Activated CD8-positive, alpha-beta memory T cell treated with anti-CD3 and anti-CD28 coated beads for 24 hours (primary cell): ENCODE measurements at places on chromosomes 12 and 14.

- peak; percentile 71 for DNase-seq
Observed at GRCh38 chr12:54378796-54379397, 5.6 kb downstream of the ZNF385A start.

- peak; percentile 33 for DNase-seq
Observed at GRCh38 chr12:109734219-109735000, 20.8 kb downstream of the FAM222A start.

GRCh38 chr14:89616852-89617341, 199.9 kb upstream of the FOXN3 start:
- DNase-seq = no peak

DNA sequence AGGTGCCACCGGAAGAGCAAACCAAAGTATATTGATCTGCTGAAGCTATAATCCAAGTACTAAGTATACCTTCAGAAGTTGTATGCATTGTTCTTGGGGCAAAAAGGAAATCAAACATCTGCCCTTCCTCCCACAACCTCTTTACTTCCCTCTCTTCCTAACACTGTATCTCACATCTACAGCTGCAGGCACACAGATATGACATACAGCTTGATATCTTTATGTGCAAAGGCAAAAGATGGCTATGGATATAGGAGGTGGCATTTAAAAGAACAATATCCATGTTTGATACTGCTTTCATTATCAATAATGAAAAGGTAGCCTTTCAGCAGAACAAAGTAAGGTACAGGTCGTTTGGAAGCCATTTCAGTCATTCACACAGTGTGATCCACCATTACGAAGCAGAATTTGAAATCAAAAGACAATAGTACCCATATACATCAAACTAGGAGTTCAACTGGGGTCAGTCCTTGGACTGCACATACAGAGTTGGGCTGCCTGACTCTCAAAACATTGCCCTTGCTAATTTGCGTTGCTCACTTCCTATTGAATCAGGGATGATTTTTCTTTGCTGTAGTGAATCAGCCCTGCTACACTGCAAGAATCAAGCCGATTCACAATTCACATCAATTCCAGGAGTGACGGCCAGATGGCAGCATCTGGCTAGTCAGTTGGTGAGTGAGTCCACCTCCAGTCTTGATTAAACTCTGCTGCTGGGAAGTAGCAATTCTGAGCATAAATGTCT, 8.9 kb downstream of the ANG start:
- peak; percentile 83 for DNase-seq

- no peak for DNase-seq
Observed at GRCh38 chr12:108686780-108687179, 44.5 kb downstream of the CORO1C start.

GRCh38 chr14:81400202-81400678, at the start of gene STON2:
TSS of gene STON2 (minus strand) at chr14:81400324. CDS start at chr14:81398382, 1,942 bp downstream.
- DNase-seq = no peak

DNA sequence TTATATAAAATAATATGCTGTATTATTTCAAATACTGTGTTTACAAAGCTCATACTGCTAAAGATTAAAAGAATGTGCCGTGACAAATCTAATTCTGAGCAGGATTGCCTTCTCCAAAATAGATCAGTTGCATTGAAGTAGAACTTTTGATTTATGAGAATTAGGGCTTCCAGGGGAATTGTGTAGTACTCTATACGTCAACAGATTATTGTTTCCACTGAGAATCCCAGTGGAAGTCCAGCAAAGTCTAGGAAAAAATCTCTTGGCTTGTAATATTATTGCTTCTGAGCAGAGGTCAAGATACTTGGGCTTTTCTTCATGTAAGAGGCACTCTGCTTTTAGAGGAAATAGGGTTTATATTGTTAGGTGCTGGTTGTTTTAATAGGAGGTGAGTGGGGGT, 133.9 kb downstream of the TRHDE start:
- DNase-seq = no peak

DNA sequence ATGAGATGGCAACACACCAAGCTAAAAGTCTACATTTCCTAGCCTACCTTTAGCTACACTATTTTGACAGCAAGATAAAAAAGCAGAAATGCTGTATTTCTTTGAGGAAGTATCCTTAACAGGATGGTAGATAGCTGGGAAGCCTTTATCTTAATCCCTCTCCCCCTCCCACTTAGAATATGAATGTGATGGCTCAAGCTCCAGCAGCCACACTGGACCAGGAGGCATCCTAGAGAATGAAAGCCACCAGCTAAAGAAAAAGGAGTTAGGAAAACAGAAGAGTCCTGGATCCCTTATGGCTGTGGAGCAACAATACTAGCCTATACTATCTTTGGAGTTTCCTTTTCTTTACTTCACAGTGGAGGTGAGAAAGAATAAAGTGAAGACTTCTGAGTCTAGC, 15.1 kb downstream of the NAP1L1 start:
- no peak for DNase-seq

DNA sequence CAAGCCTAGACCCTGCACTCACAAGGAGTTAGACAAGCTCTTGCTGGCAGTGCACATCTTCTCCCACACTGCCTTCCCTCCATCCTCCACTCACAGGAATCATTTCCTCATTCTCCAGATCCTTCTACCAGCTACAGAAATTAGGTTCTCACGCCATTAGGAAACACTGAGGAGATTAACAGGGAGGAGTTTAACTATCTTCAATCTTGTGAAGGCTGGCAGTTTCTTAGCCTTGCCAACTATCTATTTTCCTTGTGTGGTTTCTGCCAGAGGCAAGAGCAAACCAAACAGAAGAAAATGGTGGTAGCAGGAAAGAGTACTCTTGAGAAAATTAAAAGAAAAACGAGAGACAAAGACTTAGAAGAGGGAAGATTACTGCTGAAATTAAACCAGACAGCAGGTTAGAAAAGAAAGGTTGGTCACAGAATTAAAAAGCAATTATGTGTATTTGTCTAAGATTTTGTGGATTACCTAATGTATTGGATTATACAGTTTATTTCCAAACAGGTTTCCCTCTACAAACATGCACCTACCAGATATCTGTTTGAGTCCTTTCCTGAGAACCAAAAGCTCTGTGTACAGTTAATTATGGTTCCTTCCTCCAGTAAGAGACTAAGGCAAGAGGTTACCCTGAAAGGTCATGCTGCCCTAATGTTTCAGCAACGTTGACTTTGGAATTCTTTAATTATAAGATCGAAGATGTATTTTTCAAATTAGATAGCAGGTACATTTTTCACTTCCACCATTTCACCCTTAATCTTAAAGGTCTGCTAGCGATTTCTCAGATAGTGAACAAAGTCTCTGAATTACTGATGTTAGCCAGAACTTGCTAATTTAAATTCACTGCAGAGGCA, 5.0 kb downstream of the RERG start:
- no peak for DNase-seq

GRCh38 chr14:89418452-89418851, 1.4 kb upstream of the FOXN3 start:
- peak; percentile 68 for DNase-seq

GRCh38 chr12:1635301-1636095, 6.5 kb downstream of the WNT5B start:
- no peak for DNase-seq

GRCh38 chr12:56661979-56662638, 16.3 kb upstream of the ATP5F1B start:
- DNase-seq = no peak

- DNase-seq = no peak
Observed at GRCh38 chr12:126891789-126892188, 1375.2 kb upstream of the TMEM132C start.

DNA sequence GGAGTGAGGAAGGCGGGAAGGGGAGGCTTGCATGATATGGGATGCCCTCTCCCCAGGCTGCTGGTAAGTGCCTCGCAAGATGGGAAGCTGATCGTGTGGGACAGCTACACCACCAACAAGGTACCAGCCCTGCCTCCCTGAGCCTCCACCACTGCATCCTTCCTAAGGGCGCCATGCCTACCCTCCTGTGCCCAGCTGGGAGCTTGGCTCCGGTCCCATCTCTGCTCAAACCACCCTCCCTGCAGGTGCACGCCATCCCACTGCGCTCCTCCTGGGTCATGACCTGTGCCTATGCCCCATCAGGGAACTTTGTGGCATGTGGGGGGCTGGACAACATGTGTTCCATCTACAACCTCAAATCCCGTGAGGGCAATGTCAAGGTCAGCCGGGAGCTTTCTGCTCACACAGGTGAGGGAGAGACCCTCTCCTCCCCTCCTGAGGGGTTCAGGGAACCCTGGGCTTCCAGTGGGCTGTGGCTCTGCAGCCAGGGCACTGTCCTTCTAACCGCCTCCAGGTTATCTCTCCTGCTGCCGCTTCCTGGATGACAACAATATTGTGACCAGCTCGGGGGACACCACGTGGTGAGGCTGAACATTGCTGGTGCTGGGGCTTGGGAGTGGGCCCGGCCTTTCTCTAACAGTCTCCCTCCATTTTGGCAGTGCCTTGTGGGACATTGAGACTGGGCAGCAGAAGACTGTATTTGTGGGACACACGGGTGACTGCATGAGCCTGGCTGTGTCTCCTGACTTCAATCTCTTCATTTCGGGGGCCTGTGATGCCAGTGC, 2.6 kb downstream of the GNB3 start:
- no peak for DNase-seq

GRCh38 chr12:8549381-8549780, 8.7 kb upstream of the CLEC4E start:
- DNase-seq = no peak

- no peak for DNase-seq
Observed at GRCh38 chr14:25026476-25027137, 23.3 kb downstream of the STXBP6 start.

GRCh38 chr14:68633131-68633991, 159.5 kb downstream of the ZFP36L1 start:
- DNase-seq = peak; percentile 52

- DNase-seq = no peak
Observed at GRCh38 chr12:24788886-24789285, 160.0 kb downstream of the BCAT1 start.

DNA sequence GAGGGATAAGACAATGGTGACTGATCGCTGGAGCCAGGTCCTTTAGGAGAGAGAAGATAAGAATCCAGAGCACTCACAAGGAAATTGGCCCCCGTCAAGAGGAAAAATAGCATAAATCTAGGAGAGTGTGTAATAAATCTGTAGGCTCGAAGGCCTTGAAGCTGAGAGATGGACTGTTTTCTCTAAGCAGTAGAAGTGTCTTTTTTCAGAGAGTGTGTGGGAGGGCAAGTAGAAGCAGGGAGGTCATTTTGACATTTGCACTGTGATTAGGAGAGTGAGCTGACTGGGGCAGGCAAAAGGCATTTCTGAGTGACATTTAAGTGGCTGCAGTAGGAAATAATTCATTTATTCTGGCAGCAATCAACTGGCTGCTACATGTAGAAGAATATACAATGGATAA, 78.0 kb upstream of the DDHD1 start:
- DNase-seq = no peak

- DNase-seq = no peak
Observed at GRCh38 chr14:88256997-88257950, 65.8 kb downstream of the KCNK10 start.

GRCh38 chr12:9700606-9700956, 31.1 kb downstream of the CLEC2D start:
- DNase-seq = no peak

GRCh38 chr12:51871918-51872688, 15.8 kb upstream of the ANKRD33 start:
- DNase-seq = no peak

DNA sequence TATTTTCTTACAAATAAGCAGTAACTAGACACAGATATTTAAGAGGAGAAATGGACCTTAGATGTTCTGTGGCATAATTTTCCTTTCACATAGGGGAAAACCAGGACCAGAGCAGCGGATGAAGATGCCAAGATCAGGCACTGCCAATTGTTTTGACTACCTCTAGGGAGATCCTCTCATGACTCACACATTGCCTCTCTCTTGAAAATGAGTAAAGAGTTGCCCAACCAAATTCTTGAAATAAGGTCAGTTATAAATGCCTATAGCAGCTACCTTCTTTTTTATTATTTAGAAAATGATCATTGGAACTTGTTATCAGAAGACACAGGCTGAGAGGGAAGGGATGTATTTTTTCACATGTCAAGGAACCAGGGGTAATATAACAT, 263.4 kb upstream of the PLEKHG7 start:
- no peak for DNase-seq

- no peak for DNase-seq
Observed at GRCh38 chr12:67758521-67758920, 110.0 kb downstream of the DYRK2 start.

GRCh38 chr14:75807667-75808360, 146.8 kb downstream of the TTLL5 start:
- DNase-seq = no peak

DNA sequence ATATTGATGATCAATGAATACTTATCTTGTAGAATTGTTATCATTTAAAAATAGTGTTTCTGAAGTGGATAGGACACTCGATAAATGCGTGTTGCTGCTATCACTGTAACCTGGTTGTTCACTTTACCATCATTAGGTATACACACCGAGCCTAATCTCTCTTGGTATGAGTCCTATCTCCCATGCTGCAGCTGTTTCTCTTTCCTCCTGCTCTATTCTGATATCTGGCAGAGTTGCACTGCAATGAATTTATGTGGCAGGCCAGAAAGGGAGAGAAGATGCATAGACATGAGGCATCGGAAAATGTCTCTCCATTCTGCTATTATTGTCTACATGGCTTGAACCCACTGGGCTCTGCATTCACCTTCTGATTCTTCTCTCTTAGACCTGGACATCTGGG, 26.7 kb downstream of the KCNK10 start:
- no peak for DNase-seq

- no peak for DNase-seq
Observed at GRCh38 chr14:80930836-80931389, 10.6 kb downstream of the CEP128 start.

DNA sequence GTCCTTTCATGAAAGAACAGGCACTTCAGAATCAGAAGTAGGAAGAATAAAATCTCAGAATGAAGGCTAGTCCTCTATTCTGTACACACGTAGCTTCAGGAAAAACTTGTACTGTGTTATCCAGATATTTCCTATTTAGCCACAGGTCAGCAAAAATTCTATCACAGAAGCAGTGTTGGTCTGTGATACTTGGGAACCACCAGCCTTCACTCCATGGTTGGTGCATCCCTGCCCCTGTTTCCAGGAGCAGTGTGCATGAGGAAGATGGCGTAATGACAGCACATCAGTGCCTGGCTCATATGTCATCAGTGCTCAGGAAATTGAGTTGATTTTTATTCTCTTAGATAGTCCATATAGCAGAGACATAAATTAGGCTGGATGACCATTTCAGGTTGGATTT, 87.7 kb downstream of the SAMD4A start:
- no peak for DNase-seq

DNA sequence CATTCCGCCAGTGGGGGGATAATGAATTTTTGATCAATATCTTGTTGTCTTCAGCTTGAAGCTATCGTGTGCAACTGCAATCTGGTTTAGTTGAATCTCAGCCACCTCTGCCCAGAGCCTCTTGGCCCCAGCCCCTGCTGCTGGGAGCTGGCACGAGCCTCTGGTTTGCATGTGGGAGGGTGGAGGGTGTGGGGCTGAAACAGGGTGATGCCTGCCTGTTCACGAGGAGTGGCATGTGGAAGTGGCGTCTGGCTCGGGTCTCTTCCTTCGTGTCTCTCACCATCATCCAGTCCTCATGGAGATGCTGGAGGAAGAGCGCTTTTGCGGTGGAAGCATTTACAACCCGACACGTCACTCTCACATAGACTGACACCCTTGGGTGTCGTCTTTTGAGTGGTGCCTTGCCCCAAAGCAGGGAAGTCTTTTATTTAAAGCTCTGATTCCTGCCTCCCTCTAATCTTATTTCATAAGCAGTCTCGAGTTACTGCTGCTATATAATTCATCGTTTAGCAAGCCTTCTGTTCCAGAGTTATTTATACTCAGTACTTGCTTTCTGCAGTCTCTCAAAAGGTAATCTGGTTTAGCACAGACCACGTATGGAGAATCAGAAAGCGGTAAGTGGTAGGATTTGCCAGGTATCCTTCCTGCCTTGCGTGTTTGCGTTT, 64.5 kb downstream of the AACS start:
- DNase-seq = no peak

- DNase-seq = no peak
Observed at GRCh38 chr14:93525696-93526451, 95.1 kb downstream of the UNC79 start.
